Activated T-cell treated with anti-CD3 and anti-CD28 coated beads for 1 hour (primary cell): ENCODE measurements at places on chromosomes 4 and X.

GRCh38 chrX:16658284-16658683, 8.3 kb downstream of the S100G start:
- DNase-seq, result no peak

DNA sequence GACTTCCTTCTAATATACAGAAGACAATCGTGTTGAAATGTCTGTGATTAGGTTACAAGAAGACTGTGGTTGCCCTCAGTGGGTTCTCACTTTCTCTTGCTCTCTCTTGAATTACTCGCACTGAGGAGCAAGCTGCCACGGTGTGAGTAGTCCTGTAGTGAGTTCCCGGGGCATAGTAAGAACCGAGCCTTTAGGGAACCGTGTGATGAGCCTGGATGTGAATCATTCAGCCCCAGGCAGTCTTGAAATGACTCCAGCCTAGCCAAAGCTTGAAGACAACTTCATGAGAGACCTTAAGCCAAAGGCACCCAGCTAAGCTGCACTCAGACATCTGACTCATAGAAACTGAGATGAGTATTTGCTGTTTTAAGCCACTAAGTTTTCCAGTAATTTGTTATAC, 292.7 kb downstream of the SPOCK3 start:
- no peak for DNase-seq

- DNase-seq, result no peak
Measured at GRCh38 chrX:133859860-133860259, 125.5 kb downstream of the GPC3 start.

DNA sequence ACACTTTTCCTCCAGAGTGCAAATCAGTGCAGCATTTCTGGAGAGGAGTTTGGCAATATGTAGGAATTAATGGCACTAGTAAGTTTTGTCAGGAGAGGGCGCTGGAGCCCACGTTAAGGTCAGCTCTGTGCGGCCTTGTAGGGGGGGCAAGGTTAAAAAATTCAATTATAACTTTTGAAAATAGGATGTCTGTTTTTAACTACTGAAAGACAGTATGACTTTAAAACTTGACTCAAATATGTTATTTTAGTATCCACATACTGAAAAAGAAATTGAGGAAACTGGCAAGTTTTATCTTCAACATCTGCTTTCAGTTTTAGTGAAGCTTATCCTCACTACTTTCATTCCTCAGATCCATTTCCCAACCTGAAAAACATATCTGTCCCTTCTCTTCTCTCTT, 30.9 kb upstream of the HSD17B13 start:
- DNase-seq, result peak; percentile 18

- no peak for DNase-seq
Measured at GRCh38 chr4:14028862-14029261, 401.3 kb upstream of the BOD1L1 start.

DNA sequence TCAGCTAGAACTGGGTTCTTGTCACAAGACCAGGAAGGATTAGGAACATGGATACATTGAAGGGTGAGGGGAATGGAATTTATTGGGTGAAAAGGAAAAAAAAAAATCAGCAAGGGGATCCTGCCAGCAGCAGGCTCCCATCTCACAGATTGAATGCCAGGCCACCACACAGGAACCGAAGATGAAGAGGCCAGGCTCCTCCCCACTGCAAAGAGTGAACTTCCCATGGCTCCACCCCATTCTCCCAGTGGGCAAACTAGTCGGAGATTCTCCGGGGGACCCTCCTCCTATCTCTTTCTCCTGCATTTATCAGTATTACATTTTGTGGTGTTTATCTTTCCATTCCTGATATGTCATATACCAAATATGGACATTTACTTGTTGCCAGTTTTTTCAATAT, 46.0 kb upstream of the MAGED1 start:
- DNase-seq, result no peak

DNA sequence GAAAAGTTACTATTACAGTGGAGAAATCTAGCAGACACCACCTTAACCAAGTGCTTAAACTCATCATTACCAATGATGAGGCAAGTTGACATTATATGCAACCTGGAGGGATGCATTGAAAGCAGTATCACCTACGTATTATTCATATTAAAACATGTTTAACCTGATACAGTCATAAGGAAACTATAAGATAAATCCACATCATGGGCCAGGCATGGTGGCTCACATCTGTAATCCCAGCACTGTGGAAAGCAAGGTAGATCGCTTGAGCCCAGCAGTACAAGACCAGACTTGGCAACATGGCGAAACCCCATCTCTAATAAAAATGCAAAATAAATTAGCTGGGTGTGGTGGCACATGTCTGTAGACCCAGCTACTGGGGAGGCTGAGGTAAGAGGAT, 22.3 kb upstream of the INTU start:
- DNase-seq, result no peak

DNA sequence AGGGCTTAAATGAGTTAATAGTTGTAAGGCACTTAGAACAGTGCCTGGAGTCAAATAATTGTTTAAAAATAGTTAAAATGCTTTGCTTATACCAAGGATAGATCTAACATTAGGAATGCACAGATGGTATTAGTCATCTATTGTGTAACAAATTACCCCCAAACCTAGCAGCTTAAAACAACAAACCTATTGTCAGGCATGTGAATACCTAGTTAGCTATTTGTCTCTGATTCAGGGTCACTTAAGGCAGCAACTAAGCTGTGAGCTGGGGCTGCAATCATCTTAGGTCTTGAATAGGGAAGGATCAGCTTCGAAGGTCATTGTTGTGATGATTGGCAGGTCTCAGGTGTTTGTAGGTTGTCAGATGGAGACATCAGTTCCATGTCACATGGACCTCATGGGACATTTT, 42.4 kb upstream of the AGA start:
- no peak for DNase-seq

- no peak for DNase-seq
Measured at GRCh38 chr4:177190995-177191580, 118.6 kb upstream of the NEIL3 start.

DNA sequence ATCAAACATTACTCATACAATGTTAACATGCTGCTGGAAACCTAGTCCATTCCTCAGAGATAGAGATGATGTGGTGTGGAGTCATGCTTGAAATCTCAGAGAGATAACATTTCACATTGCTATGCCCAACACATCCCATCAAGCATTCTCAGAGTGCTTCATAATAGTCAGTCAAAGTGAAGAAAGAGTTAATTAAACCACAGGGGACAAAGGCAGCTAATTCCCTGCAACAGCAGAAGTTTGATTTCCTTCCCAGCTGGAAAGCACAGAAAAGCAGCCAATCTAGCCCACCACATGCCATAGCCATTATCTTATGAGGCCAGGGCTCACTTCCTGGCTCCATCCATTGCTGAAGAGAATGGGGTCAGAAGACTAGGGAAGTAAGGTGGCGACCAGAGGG, 8.9 kb downstream of the KDR start:
- no peak for DNase-seq

- DNase-seq, result no peak
Measured at GRCh38 chrX:20144491-20144890, 2.9 kb upstream of the EIF1AX start.

GRCh38 chr4:8319731-8320385, 50.3 kb downstream of the HTRA3 start:
- no peak for DNase-seq

GRCh38 chr4:66430856-66431255, 760.6 kb upstream of the EPHA5 start:
- DNase-seq, result no peak
